ENCODE measurements at places on chromosomes 4 and X. TPM values are rescaled to one million over a fixed set of nuclear protein-coding genes. Genes with fewer than 3 reads are reported as not detected.

Gene PRRG1
- polyA plus RNA-seq: 28.6 TPM

Gene PTPN13
- polyA plus RNA-seq: 25.0 TPM

Gene USP17L29
- polyA plus RNA-seq: not detected

Gene EFHC2
- 0.42 TPM for polyA plus RNA-seq

Gene MAP3K15
- 0.38 TPM for polyA plus RNA-seq

Gene DGKQ
- polyA plus RNA-seq: 6.0 TPM

Data from AG04450 (cell line).